ENCODE measurements at places on chromosomes 1 and 21.

DNA sequence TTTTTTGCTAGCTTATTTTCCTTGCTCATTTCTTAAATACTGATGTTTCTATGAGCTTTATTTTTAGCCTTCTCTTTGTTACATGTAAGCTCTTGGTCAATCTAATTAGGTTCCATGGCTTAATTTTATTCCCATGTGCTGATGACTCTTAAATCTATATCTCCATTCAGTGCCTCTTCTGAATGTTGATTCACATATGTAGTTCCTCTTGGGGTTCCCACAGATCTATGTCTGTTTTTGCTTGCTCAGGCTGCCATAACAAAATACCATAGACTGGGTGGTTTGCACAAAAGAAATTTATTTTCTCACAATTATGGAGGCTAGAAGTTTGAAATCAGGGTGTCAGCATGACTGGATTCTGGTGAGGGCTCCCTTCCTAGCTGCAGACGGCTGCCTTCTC is 58.3 kb upstream of the PLA2G4A start:
- no peak for DNase-seq

- DNase-seq: no peak
These were observed 51.7 kb downstream of the WNT9A start for GRCh38 chr1:227895828-227896685.

GRCh38 chr1:116352349-116352813 is 20.7 kb upstream of the ATP1A1 start:
- DNase-seq: no peak

GRCh38 chr1:207335695-207336363 is 14.4 kb downstream of the CD55 start:
- no peak for DNase-seq

GRCh38 chr21:32741336-32741735 is 13.5 kb upstream of the SYNJ1 start:
- DNase-seq: no peak

GRCh38 chr1:207440626-207441025 is 13.5 kb upstream of the CR2 start:
- no peak for DNase-seq

GRCh38 chr21:28100366-28100765 is 892.3 kb downstream of the LTN1 start:
- no peak for DNase-seq

GRCh38 chr1:234725177-234726132 is 115.5 kb upstream of the IRF2BP2 start:
- DNase-seq: no peak

DNA sequence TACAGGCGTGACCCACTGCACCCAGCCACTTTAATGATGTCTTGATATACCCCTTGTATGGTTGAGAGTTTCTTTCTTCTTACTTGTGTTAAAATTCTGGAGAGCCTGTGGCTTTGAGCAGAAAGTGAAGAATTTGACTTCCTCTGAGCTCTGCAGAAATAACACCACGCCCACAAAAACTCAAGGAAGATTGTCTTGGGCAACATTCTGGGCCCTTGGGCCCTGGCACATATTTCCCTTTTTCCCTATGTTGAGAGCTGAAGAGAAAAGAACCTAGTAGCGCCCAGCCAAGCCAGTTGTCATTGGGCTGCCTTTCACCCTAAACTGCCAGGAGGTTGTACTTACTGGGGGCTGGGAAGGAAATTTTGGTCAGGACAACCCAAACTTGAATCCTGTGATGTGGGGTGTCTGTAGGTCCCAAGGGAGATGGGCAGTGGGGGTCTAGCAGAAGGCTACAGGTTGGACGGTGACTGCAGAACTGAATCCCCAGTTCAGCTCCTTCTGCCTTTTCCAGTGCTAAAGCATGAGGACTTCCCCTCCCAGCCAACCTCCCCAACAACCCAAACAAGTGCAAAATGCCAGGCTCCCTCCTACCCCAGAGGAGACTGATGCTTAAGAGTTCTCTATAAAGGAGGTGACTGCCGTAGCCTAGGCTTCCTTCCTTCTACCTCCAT is 11.7 kb upstream of the SNAPIN start:
- no peak for DNase-seq

DNA sequence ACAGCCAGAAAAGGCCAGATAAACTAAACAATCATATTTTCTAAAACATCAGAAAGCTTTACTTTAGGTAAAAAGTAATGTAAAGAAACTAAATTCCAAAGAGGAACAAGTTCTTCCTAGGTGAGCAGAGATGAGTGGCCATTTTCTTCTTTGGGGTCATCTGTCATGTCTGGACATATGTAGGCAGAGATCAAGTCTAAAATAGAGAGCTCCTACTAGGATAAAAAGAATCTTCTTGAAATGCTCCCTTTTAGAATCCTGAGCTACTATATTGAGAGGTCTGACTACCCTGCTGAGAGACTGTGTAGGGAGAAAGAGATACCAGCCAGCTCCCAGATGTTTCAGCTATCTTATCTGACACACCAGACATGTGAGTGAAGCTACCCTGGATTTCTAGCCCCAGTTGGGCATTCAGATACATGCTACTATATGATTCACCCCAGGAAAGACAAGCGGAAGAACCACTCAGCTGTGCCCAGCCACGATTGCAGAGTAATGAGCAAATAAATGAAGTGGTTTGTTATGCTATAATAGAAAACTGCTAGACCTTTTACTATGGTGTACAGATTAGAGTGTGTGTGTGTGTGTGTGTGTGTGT is 80.1 kb downstream of the TTLL7 start:
- DNase-seq: no peak

GRCh38 chr21:45865106-45865835 is 116.3 kb upstream of the COL6A1 start:
- DNase-seq: no peak

DNA sequence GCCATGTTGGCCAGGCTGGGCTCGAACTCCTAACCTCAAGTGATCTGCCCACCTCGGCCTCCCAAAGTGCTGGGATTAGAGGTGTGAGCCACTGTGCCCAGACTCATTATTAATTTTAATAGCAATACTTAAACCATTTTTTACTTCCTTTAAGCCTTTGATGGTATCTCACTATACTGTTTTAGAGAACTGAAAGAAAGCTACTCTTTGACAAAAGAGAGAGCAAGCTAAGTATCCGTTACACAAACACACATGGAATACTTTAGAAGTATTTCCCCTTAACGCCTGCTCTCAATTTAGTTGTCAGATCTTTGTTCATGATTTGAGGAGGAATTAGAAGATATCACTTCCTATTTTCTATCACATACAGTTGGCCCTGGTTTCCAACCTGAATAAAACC is 189.4 kb downstream of the COP1 start:
- no peak for DNase-seq

DNA sequence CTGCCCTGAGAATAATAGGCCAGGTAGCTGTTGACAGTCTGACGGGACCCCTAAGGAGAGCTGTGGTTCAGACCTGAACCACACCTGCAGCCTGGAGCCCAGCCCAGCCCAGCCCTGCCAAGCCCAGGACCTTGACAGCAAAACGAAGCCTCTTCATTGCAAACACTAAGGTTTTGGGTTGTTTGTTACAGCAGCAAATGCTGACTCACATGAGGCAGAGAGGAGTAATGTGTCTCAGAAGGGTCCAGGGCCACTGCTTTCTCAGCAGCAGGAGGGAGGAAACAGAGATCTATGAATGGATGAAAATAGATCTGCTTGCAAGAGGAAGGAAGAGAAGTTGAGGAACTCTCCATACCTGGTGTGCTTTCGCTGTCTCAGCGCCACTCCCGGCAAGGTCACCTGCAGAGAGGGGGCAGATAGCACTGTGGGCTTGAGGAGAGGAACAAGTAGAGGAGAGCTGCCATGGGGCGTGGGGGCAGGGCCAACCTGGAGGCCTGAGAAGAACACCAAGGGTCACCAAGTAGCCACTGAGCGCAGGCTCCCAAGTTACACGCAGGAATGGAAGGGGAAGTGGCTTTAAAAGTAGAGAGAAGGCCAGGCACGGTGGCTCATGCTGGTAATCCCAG is 127.2 kb downstream of the ZNF281 start:
- no peak for DNase-seq

DNA sequence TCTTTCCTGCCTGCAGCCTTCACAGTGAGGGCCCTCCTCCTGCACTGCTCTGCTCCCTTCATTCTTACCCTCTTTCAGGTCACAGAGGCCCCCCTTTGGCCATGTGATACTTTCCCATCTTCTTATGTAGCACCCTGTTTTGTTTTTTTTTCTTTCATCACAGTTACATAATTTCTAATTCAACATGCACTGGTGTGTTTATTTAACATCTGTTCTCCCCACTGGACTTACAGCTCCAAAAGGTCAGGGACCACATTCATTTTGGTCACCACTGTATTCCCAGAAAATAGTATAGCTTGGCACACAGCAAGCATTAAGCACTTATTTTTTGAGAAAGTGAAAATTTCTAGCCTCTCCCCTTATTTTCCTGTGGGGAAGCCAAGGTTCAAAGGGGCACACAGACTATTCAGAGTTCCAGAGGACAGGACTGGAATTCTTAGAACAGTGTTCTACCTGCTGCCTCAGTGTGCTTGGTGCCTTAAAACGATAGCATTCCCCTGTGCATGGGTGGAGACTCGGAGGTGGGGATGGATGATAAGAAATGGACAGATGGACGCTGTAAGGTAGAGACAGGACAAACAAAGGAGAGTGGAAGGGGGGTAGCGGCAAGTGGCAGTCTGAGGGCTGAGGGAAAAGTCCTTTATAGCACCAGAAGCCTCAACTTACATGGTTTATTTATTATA is 5.3 kb downstream of the DENND2D start:
- DNase-seq: no peak
